ENCODE measurements at places on chromosomes 16 and 17.

- no peak for DNase-seq
Observed at GRCh38 chr16:56551796-56552738, 12.8 kb upstream of the MT4 start.

- DNase-seq, result no peak
Observed at GRCh38 chr17:34435182-34435928, 72.3 kb upstream of the CCL1 start.

GRCh38 chr17:80279895-80280294 lies 19.2 kb downstream of the RNF213 start:
- DNase-seq, result no peak

DNA sequence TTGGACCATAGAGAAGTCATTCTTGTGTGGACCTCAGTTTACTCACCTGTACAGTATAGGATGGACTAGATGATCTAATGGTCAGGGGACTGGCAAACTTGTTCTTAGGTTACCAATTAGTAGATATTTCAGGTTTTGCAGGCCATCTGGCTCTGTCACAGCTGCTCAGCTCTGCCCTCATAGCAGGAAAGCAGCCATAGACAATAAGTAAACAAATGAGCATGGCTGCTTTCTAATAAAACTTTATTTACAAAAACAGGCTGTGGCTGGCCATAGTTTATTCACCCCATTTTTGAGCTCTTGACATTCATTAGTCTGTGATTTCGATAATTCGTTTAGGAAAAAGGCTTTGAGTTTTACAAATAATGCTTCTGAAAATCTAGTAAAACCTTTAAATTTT lies 12.7 kb downstream of the BPTF start:
- DNase-seq, result no peak

GRCh38 chr17:82781894-82782274 lies 30.0 kb downstream of the TBCD start:
- DNase-seq, result peak; percentile 89

DNA sequence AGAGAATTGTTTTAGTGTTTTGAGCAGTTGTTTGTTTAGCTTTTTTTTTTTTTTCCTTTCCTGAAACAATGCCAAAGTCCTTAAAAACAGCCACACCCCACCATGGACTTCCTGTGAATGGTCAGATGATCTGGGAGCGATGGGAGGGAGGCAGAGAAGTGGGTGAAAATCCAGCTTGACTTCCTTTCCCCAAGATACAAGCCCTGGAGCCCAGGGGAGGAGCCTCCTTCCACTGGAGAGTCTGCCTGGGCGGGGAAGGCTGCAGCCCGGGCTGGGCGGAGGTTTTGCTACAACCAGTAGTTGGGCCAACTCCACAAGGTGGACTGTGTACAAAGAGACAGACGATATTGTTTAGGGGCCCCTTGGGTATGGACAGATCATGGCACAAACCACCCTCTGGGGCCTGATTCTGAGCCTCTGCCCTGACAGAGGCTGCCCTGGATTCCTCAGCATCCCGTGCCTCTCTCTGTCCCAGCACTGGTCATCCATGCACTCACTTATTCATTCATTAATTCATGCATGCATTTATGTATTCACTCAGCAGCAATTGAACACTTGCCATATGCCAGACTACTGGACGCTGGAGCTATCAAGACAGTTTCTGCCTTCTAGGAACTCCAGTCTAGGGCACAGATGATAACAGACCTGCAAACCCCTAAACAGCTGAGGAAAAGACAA lies 29.8 kb downstream of the WSB1 start:
- DNase-seq, result peak; percentile 60

- DNase-seq, result no peak
Observed at GRCh38 chr16:53817117-53817755, 113.3 kb downstream of the FTO start.

- no peak for DNase-seq
Observed at GRCh38 chr17:74217888-74218287, 4.5 kb downstream of the TTYH2 start.

- DNase-seq, result no peak
Observed at GRCh38 chr16:69867784-69868560, 83.2 kb upstream of the CLEC18A start.

DNA sequence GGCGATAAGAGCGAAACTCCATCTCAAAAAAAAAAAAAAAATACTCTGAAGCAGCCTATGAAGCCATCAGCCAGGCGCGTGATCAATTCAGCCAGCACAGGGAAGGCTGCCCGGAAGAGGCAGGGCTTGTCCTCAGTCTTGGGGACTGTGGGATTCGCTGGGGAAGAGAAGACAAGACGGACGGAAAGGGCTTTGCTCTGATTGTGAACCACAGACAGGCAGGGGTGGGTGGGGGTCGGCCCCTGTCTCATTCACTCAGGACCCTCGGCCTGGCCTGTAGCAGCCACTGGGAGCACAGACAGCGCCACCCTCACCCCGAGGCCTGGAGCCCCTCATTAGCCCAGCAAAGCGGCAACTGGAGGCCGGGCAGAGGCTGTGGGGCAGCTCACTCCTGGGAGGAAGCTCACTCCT lies 37.2 kb downstream of the ABR start:
- no peak for DNase-seq

- DNase-seq, result peak; percentile 85
Observed at GRCh38 chr16:20866145-20866772, 33.9 kb downstream of the DCUN1D3 start.

- DNase-seq, result no peak
Observed at GRCh38 chr16:6153901-6154300, 1056.3 kb upstream of the EEF2KMT start.

DNA sequence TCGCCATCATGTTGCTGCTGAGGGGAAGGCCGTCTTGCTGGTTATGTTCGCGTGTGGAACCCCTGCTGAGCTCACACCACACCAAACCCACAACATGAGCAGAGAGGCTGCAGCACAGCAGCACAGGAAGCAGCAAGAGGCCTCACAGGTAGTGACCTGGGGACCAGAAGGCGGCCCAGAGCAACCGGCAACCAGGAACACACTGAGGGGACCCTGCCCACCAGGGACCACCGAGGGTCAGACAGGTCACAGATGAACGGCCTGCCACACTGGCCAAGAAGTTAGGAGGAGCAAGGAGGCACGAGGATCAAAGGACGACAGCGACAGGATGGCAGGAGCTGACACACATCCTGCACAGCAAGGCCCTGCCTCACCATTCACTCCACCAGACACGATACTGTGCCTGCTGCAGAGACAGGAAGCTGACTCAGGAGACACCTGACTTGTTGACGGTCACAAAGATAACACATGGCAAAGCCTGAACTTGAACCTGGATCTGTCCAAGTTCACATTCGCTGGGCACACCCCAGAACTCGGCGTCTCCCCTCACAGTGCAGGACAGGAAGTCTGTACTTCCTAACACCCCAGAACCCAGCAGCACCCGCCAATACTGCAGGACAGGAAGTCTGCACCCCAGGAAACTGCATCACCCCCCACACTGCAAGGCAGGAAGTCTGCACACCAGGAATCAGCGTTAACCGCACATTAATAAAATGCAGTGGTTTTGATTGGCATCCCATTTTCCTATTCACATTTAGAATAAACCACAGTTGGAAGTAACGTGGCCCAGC lies 98.5 kb downstream of the ZNF778 start:
- no peak for DNase-seq

GRCh38 chr16:23146877-23147601 lies 2.2 kb downstream of the USP31 start:
- no peak for DNase-seq

DNA sequence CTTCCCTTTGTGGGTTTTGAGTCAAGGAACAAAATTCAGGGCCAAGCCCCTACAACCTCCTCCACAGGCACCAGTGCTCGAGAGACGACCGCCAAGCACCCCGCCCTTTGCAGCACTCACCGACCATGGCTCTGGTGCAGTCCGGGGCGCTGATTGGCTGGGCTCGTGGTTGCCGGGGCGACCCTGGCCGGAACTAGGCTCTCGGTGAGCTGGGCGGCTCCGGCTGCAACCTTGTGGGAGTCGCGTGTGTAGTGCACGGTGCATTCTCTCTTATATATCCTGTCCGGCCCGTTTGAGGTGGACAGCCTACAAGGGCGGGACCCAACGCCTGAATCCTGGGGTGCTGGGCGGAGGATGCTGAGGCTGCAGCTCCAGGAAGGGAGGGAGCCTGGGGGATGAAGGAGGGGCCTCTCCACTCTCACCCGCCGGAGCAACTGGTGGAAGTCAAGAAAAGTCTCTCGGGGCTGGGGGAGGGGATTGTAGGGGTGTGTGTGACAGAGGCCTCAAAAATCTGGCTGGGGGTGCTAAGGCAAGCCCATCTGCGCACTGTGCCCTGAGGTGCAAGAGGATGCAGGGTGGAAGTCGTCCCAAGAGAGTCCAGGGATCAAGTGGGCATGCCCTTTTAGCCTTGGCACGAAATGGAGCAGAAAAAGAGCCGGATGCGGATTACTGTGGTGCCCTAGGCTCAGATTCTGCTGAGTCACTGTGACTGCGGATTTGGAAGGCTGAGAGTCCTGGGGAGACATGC lies at the start of gene NQO1:
Gene NQO1 (minus strand): TSS at position 248 of the 748 bp plus-strand sequence. CDS start 121 bp downstream, at position 127.
- DNase-seq, result peak; percentile 97

DNA sequence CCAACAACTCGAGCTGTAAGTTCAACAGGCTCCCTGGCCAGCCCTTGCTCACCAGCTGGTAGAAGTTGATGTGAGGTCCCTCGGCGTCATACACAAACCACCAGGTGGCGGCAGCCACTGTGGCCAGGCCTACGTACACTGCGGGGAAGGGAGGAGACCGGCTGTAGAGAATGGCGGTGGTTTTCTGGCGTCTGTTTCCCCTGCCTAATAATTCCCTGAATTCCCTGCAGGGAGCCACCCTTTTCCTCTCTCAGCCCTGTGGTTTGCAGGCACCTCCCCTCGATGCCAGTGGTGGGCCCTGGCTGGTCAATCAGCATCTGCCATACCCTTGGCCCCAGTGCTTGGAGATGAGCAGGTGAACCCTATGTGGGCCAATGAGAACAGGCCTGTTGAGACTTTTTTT lies 18.9 kb upstream of the P2RX1 start:
- peak; percentile 92 for DNase-seq

DNA sequence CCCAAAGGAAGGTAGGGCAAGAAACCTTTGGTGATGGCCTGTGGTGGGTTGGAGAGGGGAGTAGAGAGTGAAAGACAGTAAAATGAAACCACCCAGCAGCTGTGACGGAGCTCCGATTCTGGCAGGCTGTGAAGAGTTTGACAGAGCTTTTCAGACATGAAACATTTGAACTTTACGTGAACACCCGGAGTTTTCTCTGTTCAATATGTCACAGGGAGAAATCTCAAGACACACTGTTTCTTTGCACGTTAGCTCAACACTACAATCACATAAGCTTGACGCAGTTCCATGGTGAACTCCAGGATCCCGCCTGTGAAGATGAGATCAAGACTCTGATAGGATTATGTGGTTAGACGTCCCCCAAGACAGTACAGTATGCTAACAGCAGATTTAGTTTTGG lies 79.6 kb upstream of the CDH11 start:
- DNase-seq, result no peak

DNA sequence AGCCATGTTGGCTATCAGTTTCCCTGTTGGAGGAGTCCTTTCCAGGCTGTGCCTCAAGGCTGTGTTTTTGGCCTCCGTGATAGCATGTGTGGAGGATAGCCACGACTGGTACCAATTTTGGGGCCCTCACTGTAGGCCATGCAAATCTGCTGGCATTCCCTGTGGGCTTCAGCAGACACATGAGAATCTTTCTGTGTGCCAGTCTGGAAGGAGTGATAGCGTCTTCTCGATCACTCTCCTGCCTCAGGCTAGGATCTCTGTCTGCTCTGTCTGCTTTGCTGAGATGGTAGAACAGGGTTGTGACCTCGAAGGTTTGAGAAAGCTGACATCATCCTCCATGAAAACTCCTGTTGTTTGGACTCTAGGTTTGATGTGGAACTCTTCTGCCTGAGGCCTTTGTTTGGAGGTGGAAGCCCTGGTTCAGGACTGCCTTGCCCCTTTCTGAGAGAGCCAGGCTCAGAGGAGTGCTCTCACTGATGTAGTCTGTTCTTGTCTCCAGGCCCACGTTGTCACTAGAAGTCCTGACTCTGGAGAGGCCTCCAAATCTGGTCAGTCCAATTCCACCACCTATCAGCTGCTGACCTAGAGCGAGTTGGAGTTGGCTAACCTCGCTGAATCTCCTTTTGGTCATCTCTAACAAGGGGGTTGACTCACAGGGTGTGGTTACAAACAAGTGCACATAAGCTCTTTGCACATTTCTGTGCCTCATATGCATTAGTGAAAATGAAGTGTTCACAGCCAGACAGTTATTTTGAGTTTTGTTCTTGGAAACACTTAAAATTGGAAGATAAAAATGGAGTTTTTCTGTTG lies 12.1 kb upstream of the EDC4 start:
- DNase-seq, result peak; percentile 59

DNA sequence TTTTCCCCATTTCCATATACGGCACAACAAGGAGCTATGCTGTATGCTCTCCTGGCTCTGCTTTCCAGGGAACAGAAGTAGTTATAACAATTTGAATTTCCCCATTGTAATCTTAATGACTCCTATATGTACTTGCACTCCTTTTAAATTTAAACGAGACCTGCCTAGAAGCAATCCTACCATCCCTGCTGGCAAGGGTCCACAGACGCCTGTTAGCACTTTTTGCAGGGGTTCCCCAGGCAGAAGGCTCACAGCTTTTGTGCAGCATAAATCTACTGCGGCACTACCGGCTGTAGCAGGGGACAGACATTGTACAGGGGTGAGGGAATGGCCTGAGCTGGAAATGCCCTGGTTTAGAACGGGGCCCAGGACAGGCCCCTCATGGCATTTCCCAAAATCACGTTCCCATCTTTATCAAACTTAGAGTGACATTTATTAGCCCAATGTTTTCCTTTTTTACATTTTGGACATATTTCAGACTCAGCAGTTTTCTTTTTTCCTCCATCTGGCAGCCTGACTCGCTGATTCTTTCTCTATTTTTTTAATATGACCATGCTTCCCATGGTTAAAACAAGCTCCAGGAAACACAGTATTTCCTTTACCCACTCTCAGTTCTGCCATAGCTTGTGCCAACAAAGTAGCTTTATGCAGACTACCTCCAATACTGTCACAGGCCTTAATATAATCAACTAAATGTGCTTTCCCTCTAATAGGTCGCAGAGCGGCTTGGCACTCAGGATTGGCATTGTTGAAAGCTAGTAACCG lies 35.4 kb upstream of the USP22 start:
- no peak for DNase-seq

DNA sequence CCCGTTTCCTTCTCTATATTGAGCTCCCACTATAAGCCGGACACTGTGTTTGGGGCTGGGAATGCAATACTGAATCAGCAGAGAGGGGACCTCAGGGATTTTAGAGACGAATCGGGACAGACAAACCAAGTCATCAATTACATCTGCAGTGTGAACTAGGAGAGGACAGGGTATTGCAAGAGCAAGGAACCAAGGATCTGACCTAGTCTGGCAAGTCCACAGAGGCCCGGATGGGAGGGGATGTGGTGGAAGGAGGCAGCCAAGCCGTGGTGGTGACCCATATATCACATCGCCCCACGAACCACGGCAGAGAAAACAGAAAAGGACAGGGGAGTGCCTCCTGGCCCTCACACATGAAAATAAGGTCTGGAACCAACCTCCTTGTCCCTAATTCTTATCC lies 28.1 kb upstream of the NXPH3 start:
- DNase-seq, result no peak
